ENCODE measurements at places on chromosomes 13 and 19.

GRCh38 chr13:85654227-85654626 is 145.0 kb downstream of the SLITRK6 start:
- DNase-seq: no peak

DNA sequence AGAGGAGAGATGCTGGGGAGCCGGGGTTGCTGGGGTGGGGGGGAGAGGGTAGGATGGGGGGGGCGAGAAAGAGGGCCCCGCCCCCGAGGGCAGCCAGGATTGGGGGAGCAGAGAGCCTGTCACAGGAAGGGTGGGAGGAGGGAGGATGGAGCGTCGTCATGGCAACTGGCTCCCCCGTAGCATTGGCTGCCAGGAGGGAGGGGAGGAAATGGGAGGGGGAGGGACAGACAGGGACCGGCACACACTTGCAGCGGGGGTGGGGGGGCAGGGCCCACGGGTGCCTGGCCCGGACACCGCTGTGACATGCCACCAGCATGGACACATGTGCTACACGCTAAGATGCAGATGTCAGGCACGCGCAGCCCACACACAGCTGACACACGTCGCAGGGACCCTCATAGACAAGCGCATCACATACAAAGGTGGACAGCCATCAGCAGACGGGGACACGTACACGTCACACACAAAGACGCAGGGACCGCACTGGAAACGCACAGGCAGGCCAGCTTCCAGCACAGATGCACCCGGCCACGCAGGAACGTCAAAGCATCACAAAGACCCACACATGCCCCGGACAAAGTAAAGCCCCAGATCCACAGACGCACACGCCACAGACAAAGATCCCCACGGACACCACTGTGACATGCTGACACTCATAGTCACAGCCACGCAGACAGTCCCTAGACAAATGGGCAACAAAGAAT is at the start of gene LMTK3:
LMTK3 (minus strand) TSS at position 36 of the 704 bp plus-strand sequence. CDS start 259 bp downstream, outside the sequence.
- DNase-seq: peak; percentile 91

- DNase-seq: no peak
These were observed 36.1 kb downstream of the HPN start for GRCh38 chr19:35077411-35078223.

- DNase-seq: no peak
These were observed 48.5 kb upstream of the KATNAL1 start for GRCh38 chr13:30355839-30356238.

DNA sequence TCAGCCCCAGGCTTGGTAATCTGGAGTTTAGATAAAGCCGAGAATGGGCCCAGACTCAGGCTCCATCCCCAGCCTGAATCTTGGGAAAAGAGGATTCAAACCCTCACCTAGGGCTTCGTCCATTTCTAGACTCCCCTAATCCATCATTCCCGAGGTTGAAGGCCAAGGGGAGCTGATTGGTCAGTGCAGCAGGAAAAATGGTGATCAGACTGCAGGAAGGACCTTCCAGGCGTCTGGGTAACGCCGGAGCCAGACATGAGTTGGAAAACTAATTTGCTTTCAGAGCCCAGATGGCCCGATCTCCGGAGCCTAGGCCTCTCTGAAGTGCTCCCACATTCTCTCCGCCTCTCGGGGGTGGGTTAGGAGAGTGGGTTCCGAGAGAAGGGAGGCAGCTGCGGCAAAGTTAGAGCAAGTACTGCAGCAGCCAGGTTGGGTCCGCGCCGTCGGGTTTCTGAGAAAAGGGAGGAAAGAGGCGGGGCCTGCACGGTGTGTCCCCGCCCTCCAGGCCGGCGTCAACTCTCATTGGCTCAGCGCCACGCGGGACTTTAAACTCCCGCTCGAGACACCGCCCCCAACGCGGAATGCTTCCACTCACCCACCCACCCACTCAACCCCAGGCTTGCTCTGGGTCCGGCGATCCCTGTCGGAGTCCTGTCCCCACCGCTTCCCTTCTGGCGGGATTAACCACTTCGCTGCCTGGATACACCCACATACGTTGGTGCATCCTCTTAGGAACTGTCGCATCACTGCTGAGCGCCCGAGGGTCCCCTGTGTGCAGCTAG is 788 bp upstream of the RTBDN start:
- DNase-seq: no peak

GRCh38 chr13:100597253-100597652 is 8.7 kb upstream of the GGACT start:
- no peak for DNase-seq

GRCh38 chr19:28436320-28436719 is 776.6 kb downstream of the UQCRFS1 start:
- DNase-seq: no peak

GRCh38 chr19:2494084-2494446 is 18.1 kb downstream of the GADD45B start:
- DNase-seq: no peak

DNA sequence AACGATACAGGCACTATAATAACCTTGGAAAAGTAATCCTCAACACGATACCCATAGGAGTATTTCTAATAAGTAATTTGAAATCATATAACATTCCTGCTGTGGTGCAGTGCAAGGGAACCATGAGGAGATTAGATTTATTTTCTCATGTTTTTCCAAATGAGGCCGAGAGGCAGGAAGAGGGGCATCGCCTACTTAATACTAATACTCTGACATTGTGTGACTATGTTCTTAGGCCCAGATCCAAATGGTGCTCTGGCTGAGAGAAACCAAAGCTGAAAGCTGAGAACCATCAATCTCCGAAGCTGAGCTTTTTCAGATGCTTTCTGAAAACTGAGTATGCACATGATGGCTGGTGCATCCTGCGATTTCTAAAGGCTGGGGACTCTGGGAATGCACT is 248.0 kb upstream of the MAB21L1 start:
- DNase-seq: no peak

GRCh38 chr13:84445776-84446175 is 563.5 kb upstream of the SLITRK1 start:
- no peak for DNase-seq

DNA sequence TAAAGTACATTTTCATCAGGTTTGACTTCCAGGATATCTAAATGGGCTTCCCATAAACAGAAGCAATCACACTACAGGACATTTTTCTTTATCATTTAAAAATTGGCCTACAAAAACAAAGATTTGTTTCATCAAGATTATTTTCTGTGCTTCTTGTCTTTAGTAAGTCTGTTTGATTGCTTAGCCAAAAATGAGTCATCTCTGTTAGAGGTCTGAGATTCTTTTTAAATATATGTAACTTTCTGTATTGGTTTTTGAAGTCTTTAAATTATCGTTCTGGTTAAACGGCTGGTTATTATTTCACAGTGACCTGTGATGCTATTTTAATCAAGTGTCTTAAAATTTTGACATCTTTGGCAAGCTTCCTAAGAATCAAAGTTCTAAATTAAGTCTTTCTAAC is 62.7 kb downstream of the SLITRK1 start:
- DNase-seq: no peak

GRCh38 chr13:79833991-79834390 is 353.0 kb downstream of the NDFIP2 start:
- DNase-seq: no peak

DNA sequence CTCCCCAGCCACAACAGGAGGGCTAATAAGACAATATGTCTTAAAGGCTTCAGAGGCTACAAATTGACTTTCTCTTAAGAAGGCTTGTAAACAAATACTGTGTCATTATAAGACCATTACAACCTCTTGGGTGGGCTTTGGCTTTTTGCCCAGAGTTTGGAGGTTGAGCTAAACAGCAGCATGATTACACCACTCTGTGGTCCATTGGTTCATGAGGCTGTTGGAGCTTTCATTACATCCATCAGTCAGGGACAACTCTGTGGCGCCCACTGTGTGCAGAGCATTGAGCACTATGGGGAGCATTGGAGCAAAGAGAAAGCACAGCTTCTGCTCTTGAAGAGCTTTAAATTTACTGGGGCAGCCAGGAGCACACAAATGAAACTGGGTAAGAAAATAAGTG is 75.9 kb downstream of the TNFSF11 start:
- no peak for DNase-seq

- DNase-seq: no peak
These were observed 163.7 kb downstream of the URI1 start for GRCh38 chr19:30105727-30106126.

DNA sequence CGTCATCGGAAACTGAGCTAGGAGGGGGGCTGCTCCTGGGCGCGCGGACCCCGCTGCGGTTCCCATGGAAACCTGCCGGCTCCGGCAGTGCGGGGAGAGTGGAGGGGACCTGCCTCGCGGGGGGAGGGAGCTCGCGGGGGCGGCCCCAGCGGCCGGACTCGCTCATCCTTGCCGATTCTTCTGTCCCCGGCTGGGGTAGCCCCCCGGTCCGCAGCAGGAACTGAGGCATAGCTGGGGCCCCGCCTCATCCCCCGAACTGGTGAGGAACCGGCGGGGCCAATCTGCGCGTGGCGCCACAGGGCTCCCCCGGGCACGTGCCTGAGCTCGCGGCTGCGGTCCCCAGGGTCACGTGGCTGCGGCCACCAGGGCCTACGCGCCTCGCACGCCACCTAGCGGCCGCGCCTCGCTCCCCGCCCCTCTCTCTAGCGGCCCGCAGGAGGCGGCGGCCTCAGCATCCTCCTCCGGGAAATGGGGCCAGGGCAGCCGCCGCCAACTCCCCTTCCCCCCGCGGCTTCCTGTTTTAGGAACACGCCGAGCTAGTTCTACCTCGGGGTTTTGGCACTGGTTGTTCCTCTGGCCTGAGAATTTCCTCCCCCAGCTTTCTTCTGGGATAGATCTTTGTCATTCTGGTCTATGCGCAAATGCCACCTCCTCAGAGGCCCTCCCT is 1.7 kb upstream of the ELAVL3 start:
- peak; percentile 86 for DNase-seq

DNA sequence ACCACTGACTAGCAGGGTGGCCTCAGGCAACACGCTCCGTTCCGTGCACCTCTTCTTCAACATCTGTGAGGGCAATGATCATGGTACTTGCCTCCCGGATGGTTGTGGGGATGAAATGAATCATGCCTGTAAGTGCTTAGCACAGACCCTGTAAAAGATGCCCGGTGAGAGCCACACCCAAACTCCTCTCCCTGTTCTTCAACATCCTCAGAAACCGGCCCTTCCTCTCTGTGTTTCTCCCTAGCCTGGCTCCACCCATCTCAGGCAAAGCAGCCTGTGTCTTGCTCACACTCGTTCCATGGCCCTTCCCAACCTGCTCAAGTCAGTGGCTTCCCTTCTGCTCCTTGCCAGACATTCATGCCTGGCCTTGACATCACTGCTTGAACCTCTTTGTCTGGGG is 5.8 kb upstream of the DMKN start:
- no peak for DNase-seq

- no peak for DNase-seq
These were observed 15.0 kb downstream of the EPS15L1 start for GRCh38 chr19:16456652-16457194.

DNA sequence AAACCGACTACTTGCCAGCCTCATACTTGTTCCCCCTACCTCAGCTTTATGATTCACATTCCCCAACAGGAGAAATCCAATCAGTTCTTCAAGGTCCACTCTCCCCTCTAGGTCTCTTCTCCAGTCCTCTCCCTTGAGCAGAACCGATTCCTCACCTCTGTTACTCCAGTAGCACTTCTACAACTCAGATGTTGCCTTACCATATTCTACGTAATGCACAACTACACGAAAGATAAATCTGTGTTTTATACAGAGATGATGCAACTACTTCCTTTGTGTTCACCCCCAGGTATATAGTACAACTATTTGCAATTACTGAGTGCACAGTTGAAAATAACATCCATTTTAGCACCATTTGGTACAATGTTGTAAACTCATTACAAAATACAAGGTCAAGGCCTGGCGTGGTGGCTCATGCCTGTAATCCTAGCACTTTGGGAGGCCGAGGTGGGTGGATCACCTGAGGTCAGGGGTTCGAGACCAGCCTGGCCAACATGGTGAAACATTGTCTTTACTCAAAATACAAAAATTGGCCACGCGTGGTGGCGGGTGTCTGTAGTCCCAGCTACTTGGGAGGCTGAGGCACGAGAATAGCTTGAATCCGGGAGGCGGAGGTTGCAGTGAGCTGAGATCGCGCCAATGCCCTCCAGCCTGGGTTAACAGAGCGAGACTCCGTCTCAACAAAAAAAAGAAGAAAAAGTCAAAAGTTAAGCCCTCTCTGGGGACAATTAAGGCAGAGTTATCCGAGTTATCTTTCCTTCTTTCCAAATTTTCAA is 2.8 kb upstream of the WBP4 start:
- no peak for DNase-seq

GRCh38 chr19:45793178-45793564 is 526 bp upstream of the DMWD start:
- DNase-seq: no peak

GRCh38 chr13:44908266-44908665 is 81.0 kb downstream of the NUFIP1 start:
- no peak for DNase-seq

- DNase-seq: no peak
These were observed 1013.1 kb upstream of the ATXN8OS start for GRCh38 chr13:69094485-69094884.

GRCh38 chr19:47315125-47315821 is 5.6 kb downstream of the C5AR1 start:
- peak; percentile 28 for DNase-seq

DNA sequence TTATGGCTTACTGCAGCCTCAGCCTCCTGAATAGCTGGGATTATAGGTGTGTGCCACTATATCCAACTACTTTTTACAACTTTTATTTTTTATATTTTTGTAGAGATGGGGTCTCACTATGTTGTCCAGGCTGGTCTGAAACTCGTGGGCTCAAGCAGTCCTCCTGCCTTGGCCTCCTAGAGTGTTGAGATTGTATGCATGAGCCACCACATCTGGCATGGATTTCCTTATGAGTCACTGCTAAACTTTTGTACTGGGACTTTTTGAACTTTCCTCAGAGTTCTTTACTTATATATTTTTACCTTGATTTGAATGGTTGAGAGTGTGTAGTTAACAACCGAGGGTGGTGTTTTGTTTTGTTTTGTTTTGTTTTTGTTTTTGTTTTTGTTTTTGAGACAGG is 33.4 kb downstream of the DNAJC3 start:
- no peak for DNase-seq

GRCh38 chr13:74135326-74136083 is 1.3 kb upstream of the KLF12 start:
- peak; percentile 44 for DNase-seq

DNA sequence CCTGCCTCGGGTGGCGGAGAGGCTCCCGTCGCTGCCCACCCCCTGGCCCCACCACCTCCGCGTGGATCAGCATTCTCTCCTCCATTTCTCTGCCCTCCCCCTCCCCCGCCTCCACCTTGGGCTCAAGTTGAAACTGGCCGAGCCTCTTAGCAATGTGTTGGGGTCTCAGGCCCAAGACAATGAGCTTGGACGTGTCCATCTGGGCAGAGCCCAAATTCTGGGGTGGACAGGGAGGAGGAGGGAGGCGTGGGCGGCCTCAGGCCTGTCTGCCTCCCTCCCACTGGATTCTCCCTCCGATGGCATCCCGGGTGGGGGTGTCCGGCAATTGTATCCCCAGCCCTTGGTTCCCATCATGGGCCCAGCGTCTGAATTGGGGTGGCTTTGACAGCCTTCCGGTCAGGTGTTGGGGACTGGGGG is 1.2 kb downstream of the CELF5 start:
- no peak for DNase-seq

- DNase-seq: peak; percentile 24
These were observed 32.2 kb upstream of the TNFAIP8L1 start for GRCh38 chr19:4606921-4607678.

DNA sequence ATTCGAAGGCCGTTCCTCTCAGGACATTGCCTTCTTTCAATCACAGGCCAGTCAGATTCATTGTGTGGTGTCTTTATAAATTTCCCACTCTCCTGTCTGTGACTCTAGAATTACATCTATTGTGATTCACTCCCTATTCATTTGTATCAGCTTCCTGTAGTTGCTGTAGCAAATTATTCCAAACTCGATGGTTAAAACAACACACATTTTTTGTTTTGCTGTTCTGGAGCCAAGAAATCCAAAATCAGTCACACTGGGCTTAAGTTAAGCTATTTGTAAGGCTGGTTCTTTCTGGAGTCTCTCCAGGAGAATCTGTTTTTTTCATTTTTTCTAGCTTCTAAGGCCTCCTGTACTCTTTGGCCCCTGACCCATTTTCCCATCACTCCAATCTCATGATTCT is 1487.0 kb upstream of the SLC10A2 start:
- DNase-seq: no peak

Data from substantia nigra (tissue), 51 donors.